ENCODE measurements at places on chromosomes 2 and 18. TPM values are rescaled to one million over a fixed set of nuclear protein-coding genes. Genes with fewer than 3 reads are reported as not detected.

ANKRD62 gene
- total RNA-seq: not detected

GRCh38 chr18:36327352-36328316 is 30.1 kb downstream of the FHOD3 start:
- no peak for DNase-seq

SPEG gene
- 1.3 TPM for total RNA-seq

- no peak for DNase-seq
Observed at GRCh38 chr2:28824207-28824606, 13.6 kb downstream of the SPDYA start.

ATP6V1B1 gene
- total RNA-seq: 0.19 TPM

GRCh38 chr2:209579230-209579749 is 155.4 kb downstream of the MAP2 start:
- no peak for DNase-seq

GRCh38 chr2:117618607-117619006 is 195.9 kb upstream of the DDX18 start:
- no peak for DNase-seq

GRCh38 chr2:146068051-146068450 is 1548.1 kb upstream of the ZEB2 start:
- no peak for DNase-seq

SCN9A gene
- 5.6 TPM for total RNA-seq

DNA sequence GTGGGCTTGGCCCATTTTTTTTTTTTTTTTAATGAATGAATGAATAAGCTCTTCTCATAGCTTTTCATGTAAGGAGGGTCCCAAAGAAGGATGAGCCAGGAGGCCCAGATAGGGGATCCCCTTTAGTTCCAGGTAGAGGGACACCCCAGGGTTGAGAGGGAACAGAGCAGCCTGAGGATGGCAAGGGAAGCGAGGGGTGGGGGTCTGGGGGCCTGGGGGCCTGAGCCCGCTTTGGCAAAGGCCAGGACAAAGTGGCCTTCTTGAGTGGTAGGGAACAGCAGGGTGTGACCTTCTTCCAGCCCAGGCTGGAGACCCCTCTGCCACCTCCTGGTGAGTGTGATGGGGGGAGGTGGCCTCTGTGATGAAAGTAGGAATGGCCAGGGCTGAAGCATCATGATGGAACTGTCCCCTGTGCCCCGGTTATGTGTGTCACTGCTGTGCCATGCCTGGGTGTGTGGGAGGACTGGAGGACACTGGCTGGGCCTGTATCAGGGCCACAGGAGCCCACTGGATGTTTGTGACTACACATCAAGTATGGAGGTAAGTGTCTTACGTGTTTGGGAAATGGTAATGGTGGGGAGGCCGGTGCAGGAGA is 263.5 kb upstream of the HDAC4 start:
- no peak for DNase-seq

UNC80 gene
- 0.38 TPM for total RNA-seq

Data from thymus (tissue), 14 donors.